Activated T-helper 1 cell treated with anti-CD3 and anti-CD28 coated beads, Interleukin-2, amount 50 U/mL, for 16 hours (primary cell): ENCODE measurements at places on chromosomes 3 and 15.
A peak's percentile ranks its signal among the peaks of the same experiment; 100 is the strongest.

- no peak for DNase-seq
These were observed 333.9 kb upstream of the ARPP21 start for GRCh38 chr3:35305406-35305805.

- peak; percentile 35 for DNase-seq
These were observed 525 bp downstream of the SETD2 start for GRCh38 chr3:47163169-47164006.

GRCh38 chr3:120449701-120450599 is 842 bp downstream of the FSTL1 start:
- DNase-seq = no peak

GRCh38 chr3:152942366-152942765 is 107.4 kb downstream of the P2RY1 start:
- no peak for DNase-seq

GRCh38 chr3:17384567-17385296 is 357.7 kb downstream of the TBC1D5 start:
- no peak for DNase-seq

GRCh38 chr3:146187334-146187950 is 26.5 kb upstream of the PLOD2 start:
- no peak for DNase-seq

GRCh38 chr15:56982987-56983386 is 64.5 kb downstream of the TCF12 start:
- DNase-seq = no peak

GRCh38 chr15:88454867-88455810 is 12.0 kb downstream of the MRPL46 start:
- DNase-seq = no peak

DNA sequence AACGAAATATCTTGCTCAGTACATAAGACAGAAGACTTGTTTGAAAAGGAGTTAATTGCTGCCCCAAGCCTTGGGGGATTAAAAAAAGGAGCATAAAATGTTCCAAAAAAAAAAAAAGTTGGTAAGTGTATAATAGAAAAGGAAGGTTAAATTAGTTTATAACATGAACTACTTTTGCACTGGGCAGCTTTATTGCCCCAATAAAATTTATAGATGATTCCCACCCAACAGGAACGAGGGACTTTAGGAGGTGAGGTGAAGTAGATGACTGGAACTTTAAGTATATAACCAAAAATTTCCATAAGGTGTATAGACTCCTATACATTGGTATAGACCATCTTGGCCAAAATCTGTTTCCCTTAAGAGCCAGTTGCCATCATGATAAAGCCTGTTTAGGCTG is 14.8 kb downstream of the PPP2R3A start:
- DNase-seq = no peak

DNA sequence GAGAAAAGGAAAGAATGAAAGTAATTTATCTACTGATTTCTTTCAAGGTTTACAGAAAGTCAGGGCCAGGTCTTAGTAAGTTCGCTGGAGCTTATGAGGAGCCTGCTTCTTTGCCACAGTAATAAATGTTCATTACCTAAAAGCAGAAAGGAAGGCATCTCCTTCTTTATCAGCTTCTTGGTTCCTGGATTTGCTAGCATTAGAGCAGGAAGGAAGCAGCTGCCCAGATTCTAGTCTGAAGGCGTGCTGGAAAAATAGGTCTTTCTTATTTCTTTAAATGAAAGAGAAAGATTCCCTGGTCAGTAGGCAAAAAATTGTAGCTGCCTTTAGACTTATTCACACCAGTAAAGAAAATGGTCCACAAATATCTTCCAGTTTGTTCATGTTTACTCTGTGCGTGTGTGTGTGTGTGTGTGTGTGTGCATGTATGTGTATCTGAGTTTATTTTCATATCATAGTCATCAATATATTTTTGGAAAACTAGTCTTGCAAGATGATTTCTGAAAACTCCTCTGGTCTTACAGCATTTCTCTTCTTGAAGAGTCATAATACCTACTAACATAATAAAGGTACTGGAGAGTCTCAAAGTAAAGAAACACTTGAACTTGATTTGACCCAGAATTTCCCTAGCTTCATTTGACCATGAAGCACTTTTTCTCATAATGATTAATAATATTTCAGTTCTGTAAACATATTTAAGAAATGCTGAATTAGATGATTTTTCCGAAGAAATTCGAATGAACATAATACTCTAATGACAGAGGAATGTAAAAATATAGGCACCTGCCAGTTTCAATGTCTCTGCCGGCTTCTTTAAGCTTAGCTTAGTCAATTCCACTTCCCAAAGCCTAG is 255.3 kb upstream of the ZPLD1 start:
- no peak for DNase-seq

- DNase-seq = no peak
These were observed 1.6 kb downstream of the CALML4 start for GRCh38 chr15:68203486-68203885.

DNA sequence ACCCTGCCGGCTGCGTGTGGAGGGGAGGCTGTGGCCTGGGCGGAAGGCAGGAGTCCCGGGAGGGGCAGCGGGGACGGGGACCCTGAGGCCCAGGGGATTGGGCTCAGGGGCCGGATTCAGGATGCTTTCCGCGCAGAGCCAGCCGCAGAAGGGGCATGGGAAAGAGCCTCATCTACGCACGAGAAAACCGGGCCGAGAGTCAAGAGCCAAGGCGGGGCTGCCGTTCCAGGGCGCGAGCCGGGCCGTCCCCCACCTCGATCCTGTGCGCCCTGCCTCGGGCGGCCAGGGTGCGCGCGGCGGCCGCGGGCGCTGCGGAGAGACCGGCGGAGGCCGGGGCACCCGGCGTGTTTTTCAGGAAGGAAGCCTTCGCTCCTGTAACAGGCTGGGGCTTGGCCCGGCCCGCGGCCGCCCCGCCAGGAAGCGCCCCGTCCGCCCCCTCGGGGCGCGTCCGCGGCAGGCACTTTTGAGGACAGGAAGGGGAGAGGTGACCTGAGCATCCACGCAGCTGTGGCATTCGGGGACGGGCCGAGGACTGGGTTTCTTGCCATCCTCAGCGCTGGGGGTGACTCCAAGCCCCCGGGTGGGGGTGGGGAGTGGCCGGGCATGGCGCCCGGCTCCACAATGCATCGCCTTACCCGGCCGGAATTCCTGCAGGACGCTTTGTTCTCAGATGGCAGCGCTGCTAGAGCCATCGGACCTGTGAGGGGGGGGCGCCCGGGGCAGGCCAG is 62.3 kb upstream of the GATA2 start:
- no peak for DNase-seq

DNA sequence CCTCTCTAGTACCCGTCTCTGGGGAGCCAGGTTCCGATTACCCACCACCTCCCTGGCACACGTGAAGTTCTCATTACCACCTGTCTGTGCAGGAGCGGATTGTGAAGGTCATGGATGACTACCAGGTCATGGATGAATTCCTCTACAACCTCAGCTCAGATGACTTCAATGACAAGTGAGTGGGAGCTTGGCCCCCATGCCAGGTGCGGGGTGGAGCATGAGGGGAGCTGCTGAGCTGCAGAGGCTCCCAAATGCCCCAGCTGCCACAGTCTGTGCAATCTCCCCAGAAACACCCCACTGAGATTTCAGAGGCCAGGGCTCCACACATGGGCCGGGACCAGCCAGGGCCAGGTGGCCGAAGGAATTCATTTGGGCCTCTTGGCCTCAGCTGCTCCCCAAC is 34.3 kb downstream of the DNAH1 start:
- DNase-seq = no peak

- DNase-seq = no peak
These were observed 98.2 kb downstream of the MEIS2 start for GRCh38 chr15:37002041-37002672.

- no peak for DNase-seq
These were observed 33.3 kb upstream of the SFMBT1 start for GRCh38 chr3:53079147-53079546.

DNA sequence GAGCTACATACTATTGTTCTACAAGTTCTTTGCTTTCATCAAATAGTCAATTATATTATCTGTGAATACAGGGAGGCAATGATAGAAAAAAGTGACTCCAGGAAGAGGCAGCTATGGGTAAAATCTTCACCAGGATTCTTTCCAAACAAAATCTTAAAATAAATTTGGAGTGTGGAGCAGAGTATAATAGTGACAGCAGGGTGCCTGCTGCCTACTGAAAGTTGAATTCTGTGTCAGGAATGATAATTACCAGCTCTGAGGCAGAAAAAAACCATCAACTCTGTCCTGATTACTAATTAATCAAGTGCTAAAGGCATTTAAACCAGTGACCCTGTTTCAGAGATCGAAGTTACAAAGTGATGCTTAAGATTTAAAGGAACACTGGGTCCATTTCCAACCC is 148.0 kb downstream of the DIPK2A start:
- no peak for DNase-seq

GRCh38 chr15:57468486-57468885 is 92.2 kb downstream of the CGNL1 start:
- no peak for DNase-seq

GRCh38 chr3:33131331-33132018 is 17.7 kb downstream of the CRTAP start:
- no peak for DNase-seq

DNA sequence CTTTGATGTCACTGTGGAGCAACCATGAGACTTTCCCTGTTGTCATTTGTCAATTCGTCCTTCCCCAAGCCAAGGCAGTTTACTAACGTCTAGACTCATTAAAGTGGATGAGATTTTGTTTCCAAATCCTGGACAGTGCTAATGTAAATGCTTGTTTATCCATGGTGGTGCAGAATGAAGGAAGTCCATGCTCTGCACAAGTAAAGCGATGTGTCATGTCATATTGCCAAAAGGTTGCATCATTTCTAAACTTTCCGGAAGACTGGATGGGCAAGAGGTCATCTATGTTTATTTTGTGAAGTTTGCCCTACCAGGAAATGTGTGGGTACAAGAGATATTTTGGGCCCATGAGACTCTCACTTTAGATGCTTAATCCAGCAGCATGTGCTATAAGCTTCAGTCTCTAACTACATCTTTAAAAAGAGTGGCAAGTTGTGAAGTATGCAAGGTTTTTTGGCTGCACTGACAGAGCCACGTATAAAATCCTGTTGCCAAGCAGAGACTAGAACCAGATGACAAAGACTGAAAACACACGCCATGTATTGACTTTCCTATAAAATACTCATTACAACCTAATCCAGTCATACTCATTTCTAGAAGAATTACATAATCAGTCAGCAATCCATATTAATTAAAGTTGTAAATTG is 72.1 kb upstream of the FNDC3B start:
- DNase-seq = no peak

- DNase-seq = no peak
These were observed 4.5 kb downstream of the THRB start for GRCh38 chr3:24490151-24490550.
